ENCODE measurements at places on chromosomes 3 and 15. TPM values are rescaled to one million over a fixed set of nuclear protein-coding genes. Genes with fewer than 3 reads are reported as not detected.

TM4SF1 gene
- total RNA-seq = not detected

MYO5C gene
- 24.9 TPM for total RNA-seq

GXYLT2 gene
- total RNA-seq = 7.9 TPM

DNA sequence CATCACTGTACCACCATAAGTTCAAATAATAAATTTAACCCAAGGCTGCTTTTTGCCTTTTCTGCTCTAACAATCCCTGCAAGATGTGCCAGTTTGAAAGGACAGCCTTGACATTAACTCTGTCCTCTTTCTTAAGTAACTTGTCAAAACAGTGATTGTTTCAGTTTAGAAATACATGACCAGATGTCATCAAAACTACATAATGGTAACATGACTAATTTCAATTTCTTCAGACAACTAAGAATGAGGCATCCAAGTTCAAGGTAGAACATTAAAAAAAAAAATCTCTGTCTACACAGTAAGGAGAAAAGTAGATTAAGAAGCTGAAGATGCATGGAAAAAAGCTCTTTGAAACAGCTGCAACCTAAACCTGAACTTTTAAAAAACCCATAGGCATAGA is 47.4 kb downstream of the SHQ1 start:
- no peak for DNase-seq

DNA sequence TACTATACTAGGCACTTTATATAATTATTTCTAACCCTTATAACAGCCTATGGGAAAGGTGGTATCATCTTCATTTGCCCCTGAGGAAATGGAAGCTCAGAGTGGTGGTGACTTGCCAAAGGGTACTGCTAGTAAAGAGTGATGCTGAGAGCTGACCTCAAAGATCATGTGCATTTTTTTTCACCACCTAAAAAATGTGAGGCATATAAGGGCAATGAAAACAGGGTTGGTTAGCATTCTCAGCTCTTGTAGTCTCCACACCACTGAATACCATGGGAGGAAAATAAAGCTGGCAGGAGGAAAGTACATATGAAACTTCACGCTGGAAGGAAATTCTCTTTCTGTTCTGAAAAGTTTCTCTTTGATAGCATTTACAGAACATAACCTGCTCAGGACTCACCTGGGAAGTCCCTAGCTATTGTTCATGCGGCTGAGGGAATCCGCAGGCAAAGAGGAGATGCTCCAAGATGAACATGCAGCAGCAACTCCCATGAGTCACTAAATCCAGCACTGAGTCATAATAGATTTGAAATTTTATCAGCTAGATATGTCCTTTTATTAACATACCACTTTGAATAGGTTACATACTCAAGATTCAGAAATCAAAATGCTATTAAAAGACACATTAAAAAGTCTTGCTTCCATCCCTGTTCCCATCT is 17.3 kb downstream of the FAIM start:
- no peak for DNase-seq

GRCh38 chr3:110684466-110684865 is 387.1 kb upstream of the NECTIN3 start:
- no peak for DNase-seq
